Activated T-cell treated with anti-CD3 and anti-CD28 coated beads, Interleukin-2, amount 50 U/mL, for 1 hour (primary cell): ENCODE measurements at places on chromosomes 12 and 14.
A peak's percentile ranks its signal among the peaks of the same experiment; 100 is the strongest.

- no peak for DNase-seq
Observed at GRCh38 chr12:4567073-4567881, 5.3 kb downstream of the DYRK4 start.

GRCh38 chr12:9943240-9943639 is 11.1 kb upstream of the CLEC2A start:
- peak; percentile 23 for DNase-seq

DNA sequence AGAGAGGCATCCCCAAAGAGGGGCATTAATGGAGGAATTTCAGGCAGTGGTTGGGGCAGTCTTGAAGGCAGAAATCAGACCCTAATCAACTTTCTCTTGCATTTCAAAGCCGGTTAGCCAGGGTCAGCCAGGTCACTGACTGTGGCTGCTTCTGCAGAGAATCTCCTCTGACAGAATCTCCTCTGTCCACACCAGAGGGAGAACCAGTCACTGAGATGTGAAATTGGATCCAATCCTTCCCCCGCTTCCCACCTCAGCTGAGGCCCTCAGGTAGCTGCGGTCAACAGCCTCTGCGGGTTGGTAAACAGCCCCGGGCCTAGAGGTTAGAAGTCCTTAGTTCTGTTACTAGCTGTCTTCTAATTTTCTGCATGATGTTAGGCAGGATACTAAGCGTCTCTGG is 39.8 kb upstream of the NUAK1 start:
- no peak for DNase-seq

DNA sequence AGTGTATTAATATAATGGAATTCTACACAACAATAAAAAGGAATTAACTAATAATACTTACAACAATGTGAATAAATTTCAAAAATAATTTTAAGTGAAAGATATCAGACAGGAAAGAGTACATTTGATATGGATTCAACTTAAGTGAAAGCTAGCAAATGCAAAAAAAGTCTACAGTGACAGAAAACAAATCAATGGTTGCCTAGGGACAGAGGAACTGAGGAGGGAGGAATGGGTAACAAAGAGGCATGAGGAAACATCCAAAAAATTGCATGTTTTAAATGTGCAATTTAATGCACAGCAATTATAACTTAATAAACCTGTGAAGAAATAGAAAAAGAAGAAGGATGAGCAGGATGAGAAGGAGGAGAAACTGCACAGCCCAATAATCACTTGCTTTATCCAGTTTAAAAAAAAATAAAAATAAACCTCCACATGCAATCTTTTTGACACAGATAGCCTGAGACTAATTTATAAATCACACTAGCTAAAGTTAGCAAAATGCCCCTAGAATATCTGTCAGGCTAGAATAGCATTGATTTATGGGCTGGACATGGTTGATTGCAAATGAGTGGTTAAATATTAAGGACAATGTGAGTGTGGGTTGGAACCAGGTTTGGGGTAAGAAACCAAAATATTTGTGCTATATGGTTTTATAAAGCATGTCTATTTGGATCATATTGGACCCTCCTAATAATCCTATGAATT is 1089.1 kb downstream of the TRHDE start:
- DNase-seq: no peak

- DNase-seq: no peak
Observed at GRCh38 chr12:88503281-88503703, 77.0 kb downstream of the KITLG start.

DNA sequence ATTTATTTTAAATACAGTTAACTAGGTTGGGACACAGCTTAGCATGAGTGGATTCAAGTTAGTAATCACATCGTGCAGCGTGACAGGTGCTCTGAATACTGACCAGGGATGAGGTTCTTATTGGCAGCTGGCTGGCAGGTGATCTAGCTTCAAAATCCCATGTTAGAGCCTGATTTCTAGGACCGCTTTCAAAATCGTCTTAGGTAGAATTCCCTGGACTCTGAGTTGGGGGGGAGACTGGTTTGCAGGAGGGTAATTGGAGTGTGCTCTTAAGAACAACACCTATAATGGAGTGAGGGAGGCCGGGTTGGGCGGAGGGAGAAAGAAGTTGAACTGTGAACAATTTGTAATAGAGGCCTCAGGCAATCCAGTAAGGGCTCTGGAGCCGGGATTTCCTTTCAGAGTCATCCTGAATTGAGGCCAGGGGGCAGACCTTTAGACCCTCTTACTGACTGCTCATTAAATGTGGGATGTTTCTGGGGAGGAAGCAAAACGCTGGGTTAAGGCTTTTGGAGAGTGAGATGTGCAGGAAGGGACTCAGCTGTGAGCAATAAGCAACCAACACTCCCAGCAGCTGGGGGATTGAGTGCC is 874 bp upstream of the YARS2 start:
- DNase-seq: no peak

DNA sequence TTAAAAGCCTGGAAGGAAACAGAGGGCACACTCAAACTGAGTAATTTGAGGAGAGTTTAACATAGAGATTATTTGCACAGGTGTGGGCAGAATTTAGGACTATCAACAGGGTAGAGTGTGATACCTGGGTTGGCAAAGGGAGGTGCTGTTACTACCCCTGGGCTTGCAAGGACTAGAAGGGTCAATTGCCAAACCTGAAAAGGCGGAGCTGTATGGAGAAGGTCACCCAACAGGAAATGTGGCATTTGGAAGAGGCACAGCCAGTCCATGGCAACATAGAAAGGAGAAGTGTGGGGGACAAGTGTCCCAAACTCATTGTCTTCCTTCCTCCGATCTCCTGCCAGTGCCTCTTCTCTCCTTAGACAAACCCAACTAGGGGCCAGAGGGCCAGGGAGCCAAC is 21.6 kb upstream of the MED13L start:
- DNase-seq: no peak

DNA sequence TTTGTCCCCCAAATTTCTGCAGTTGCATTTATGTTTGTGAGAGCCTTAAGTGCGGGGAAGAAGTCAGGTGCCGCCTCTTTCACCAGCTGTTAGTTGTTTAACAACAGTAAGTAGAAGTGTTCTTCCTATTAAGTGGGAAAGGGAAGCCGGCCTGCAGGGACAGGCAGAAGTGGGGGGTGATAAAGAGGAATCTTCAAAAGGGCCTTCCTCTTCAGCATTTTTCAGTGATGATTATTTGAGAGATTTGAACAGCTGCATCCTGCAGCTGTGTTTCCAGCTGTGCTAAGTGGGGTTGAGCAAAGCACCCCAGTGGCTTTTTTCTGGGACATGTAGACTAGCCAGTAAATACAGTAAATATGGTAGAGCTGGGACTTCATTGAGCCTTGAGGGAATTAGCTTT is 32.1 kb upstream of the SLC38A1 start:
- DNase-seq: no peak

GRCh38 chr14:96143906-96144305 is 60.7 kb upstream of the BDKRB2 start:
- no peak for DNase-seq

GRCh38 chr14:75068294-75069120 is 934 bp upstream of the ZC2HC1C start:
- no peak for DNase-seq

GRCh38 chr12:3564411-3564810 is 73.4 kb downstream of the PRMT8 start:
- no peak for DNase-seq

DNA sequence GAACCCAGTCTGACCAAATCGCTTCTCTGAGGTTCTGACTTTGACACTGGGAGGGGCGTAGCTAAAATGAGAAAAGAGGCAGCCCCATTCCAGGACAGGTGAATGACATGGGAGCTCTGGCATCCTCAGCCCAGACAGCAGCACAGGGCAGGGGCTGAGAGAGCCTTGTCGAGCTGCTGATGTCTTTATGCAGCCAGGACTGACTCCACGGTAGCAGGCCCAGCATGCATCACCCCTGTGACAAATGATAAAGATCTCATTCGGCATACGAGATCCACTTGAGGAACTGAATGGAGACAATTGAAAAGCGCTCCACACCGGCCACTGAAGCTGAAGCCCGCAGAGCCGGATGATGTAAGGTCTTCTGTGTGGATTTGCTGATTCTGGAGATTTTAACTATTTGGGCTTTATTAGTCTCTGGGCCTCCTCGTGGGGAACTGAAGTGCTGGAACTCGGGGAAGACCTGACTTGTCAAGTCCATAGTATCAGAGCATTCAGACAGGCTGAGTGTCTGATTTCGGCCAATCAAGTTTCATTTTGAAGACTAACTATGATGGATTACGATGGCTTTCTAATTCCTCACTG is 56.9 kb upstream of the MAP1LC3B2 start:
- no peak for DNase-seq

DNA sequence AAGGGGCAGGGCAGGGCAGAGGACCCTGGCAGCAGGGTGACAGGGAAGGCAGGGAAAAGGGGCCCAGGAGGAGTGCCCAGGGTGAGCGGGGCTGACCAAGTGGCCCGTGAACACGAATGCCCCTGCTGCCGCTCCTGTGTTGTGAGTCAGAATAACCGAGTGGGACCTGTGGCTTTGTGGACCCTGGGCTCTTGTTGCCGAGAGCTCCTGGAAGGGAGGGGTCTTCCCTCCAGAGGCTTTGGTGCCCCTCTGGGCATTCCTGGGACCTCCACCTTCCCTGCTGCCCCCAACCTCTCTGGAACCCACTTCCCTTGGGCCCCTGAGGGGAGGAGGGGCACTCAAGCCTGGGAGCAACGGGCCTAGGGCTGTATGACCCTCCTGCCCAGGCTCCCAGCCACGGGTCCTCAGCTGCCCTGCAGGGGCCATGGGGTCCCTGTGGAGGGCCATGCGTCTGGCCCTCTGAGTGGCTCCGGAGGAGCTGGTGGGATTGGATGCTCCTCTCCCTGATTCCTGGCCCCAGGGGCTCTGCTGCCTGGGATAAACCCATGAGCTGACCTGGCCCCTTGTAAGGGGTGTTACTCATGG is 319.4 kb downstream of the TMEM121 start:
- peak; percentile 11 for DNase-seq

GRCh38 chr12:116336542-116337065 is 59.1 kb upstream of the MED13L start:
- DNase-seq: no peak

DNA sequence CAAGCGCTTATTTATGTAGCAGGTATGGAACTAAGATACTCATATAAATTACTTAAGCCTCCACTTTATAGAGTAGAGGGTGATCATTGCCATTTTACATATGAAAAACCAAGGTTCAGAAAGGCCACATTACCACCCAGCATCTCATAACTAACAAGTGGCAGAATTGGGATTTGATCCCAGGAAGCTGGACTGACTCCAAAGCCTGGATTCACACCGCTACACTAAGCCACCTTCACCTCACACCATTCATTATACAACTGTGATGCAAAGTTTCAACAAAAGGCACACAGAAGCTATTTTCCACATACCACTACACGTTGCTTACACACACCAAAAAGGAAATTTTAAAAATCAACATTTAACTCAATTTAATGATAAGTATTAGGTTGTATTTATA is 370.6 kb downstream of the FUT8 start:
- no peak for DNase-seq

DNA sequence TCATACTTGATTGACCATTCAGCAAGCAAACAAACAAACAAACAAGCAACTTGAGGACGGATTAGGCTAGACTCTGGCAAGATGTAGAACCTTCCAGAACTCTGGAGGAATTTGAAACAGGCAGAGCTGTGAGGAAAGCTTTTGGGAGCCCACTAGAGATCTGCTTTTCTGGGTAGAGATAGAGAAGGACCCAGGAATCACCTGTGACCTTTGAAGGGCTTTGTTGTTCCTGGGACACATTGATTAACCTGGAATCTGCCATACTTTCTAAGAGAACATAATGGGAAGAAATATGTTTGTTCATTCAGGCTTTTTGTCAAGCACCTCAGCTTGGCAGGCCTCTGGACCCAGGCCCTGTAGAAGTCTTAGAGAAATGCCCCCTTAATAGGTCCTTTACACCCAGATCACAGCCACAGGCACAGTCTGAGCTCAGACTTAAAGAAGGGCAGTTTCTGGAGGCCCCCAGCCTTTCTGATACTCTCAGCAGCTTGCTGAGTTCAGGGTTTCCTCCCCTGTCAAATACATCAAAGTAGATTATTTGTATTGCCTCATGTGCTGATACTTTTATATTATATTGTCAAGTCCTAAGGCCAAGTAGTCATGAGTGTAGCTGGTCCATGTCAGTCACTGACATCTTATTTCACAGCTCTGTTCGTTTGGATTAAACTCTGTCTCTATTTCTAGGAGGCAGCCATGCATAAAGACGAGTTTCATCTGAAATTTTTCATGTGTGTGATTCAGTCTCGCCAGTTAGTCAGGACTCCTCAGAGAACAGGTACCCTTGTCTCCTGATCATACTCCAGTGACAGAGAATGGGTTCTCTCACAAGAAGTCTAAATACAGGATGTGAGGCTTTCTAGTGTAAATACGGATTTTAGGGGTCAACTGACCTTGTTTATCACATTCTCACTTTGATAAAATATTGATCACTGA is 1.1 kb upstream of the SENP1 start:
- DNase-seq: no peak

GRCh38 chr12:109020796-109021380 is at the start of gene SVOP:
SVOP (minus strand) TSS chr12:109021068; CDS start chr12:109020868, 200 bp downstream.
- DNase-seq: peak; percentile 24

DNA sequence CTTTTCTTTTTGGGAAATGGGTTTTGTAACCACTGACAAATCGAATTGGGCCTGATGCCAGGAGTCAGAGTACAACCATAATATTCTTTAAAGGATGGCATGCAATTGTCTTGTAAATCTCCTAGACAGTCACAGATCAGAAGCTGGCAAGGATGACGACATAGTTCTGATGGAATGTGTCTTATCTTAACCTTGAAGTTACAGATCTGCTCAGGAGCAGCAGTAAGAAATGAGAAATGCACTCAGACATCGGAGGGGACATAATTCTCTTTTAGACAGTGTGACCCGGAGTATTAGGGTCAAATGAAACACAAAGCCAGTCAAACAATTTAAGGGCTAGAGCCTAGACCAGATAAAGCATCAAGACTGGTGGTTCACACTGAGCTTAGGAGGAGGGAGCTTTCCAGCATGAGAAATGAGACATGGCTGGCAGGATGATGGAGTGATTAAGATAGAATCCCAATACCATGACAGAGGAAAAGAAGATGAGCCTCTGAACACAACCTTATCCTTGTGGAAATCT is 17.5 kb downstream of the CBX5 start:
- DNase-seq: no peak

GRCh38 chr12:54154681-54155186 is 34.1 kb downstream of the SMUG1 start:
- no peak for DNase-seq

GRCh38 chr12:107221913-107222312 is 128.6 kb upstream of the CRY1 start:
- DNase-seq: no peak

- DNase-seq: no peak
Observed at GRCh38 chr14:90168425-90169105, 87.8 kb upstream of the PSMC1 start.

- no peak for DNase-seq
Observed at GRCh38 chr12:991350-992333, 619 bp downstream of the ERC1 start.

DNA sequence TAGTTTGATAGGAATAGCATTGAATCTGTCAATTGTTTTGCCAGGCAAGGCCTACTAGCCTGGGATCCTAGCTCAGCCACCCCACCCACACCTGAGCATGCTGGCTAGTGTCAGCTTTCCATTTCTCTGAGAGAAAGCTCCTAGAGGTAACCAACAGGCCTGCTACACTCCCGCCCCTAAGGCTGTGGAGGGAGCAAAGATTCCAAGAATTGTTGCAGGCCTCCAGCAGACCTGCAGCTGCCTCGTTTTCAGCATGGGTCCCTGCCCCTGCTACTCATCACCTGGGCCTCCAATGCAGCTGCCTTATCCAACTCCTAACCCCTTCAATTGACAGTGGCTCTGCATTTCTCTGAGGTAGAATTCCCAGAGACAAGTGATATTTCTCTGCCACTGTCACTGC is 852.4 kb upstream of the MDGA2 start:
- DNase-seq: no peak

- DNase-seq: no peak
Observed at GRCh38 chr12:14479004-14479403, 88.7 kb downstream of the PLBD1 start.
